AG04449 (cell line): ENCODE measurements at places on chromosomes 2 and 18.

- no peak for DNase-seq
These were observed 9.2 kb upstream of the TMEM247 start for GRCh38 chr2:46470114-46470628.

DNA sequence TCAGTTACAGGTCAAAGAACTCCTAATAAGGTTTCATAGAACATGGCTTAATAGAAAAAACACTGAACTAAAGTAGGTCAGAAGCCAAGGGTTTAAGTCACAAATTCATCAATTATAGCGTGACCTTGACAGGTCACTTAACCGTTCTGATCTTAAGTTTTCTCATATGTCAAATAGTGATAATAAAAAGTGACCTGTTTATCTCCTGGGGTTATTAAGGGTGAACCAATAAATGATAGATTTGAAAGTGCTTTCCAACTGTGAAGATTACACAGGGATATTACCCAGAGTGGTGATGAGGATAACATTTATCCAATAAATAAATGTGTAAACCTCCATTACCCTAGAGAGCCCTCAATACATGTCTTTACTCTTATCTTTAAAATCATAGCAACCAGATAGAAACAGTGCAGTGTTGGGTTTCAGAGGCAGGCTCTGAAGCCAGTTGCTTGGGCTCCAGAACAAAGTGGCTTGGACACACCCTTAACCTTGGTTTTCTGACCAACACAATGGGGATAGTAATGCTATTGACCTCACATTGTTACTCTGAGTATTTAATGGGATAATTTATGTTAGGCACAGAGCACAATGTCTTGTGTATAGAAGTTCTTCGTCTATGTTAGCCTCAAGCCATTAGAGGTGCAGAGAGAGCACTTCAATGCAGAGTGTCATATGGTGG is 48.6 kb downstream of the KLHL14 start:
- DNase-seq: no peak

GRCh38 chr18:49639643-49640391 is 78.0 kb downstream of the LIPG start:
- DNase-seq: no peak

- no peak for DNase-seq
These were observed 34.9 kb downstream of the CFAP210 start for GRCh38 chr2:169659320-169659719.

DNA sequence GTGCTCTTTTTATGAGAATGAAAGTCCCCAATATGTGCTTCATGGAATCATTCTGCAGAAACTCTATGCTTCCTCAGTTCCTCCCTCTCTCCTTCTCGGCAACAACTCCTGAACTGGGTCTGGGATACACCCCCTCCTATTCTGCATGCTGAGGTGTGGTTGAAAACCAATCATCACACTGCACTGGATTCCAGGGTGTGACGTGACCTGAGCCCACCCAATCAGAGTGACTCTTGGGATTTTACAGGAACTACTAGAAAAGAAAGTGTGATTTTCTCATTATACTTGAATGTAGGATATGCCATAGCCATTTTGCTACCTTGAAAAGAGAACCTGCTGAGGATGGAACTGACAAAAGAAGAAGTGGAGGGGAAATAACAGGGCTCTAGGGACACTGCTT is 36.3 kb downstream of the ACVR1 start:
- DNase-seq: no peak

GRCh38 chr18:68519336-68519735 is 195.6 kb downstream of the TMX3 start:
- no peak for DNase-seq

DNA sequence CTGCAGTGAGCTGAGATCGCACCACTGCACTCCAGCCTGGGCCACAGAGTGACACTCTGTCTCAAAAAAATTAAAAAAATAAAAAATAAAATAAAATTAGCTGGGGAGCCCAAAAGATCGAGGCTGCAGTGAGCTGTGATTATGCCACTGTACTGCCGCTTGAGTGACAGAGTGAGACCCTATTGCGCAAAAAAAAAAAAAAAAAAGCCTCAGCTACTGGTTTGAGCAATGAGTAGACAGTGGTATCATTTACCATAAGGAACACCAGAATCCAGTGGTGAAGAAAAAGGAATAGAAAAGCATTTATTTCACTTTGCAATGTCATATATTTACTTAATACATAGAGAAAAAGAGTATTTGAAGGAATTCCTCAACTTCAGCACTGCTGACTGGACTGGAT is 3.0 kb downstream of the SAP130 start:
- no peak for DNase-seq

GRCh38 chr2:22055784-22056620 is 932.2 kb downstream of the TDRD15 start:
- DNase-seq: no peak

DNA sequence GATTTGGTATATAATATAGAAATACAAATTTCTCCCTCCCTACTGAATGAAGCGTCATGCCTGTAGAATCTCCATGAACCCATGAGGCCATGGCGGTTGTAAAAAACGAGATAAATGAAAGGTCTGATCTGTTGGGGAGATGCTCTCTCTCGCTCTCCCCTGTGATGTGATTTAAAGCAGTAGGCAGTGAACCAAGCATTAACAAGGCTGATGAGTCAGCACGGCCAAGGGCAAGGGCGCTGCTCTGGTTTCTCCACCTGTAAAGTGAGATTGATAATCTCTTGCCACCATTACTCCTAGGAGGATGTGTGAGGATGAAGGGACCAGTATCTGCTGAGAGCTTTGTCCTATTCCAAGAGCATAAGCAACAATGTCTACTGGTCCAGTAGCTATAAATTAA is 553.3 kb downstream of the CMPK2 start:
- no peak for DNase-seq

- DNase-seq: no peak
These were observed 48.8 kb upstream of the LCLAT1 start for GRCh38 chr2:30398084-30398873.

DNA sequence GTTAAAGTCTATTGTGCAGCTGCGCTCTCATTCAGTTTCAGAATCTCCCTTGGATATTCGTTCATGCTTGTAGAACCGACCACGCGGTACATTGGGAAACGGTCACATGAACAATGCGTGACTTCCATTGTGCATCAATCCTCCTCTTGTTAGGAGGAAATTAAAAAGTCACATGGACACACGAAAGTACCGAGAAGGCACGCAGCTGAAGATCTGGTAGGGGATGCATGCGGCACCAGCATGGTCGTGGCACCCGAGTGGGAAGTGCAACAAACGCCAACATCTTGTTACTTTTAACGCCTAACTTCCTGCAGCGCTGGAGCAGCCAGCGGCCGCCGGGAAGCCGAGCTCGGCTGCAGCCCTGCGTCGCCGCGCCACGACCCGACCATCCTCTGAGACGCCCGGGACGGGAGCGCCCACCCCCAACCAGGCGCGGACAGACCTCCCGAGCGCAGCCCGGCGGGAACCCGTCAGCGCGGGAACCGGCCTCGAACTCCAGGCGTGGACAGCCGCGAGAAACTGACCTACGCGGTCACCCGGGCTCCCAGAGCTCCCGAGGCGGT is 412 bp downstream of the OSBPL1A start:
- DNase-seq: peak; percentile 12

GRCh38 chr2:152525277-152525838 is 190.4 kb downstream of the FMNL2 start:
- no peak for DNase-seq

DNA sequence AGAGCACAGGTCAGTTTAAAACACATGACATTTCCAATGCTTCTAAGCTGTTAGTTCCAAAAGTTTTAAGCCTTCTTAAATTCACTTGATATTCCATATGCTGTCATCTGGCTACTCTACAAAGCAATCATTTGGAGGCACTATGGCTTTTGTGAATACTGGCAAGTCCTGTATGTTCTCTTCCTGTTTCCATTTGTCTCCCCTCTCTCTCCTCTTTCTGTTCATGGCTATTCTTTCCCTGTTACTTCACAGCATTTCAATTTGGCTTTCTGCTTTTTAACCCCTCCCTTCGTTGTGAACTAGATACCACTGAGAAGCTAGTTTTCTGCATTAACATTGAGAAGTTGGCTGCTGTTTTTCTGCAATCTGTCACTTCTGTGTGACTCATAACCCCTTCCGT is 1337.2 kb upstream of the CELF4 start:
- DNase-seq: no peak

GRCh38 chr2:220442012-220442411 is 814.6 kb downstream of the SLC4A3 start:
- DNase-seq: no peak

GRCh38 chr18:44766450-44766849 is 85.8 kb downstream of the SETBP1 start:
- no peak for DNase-seq

DNA sequence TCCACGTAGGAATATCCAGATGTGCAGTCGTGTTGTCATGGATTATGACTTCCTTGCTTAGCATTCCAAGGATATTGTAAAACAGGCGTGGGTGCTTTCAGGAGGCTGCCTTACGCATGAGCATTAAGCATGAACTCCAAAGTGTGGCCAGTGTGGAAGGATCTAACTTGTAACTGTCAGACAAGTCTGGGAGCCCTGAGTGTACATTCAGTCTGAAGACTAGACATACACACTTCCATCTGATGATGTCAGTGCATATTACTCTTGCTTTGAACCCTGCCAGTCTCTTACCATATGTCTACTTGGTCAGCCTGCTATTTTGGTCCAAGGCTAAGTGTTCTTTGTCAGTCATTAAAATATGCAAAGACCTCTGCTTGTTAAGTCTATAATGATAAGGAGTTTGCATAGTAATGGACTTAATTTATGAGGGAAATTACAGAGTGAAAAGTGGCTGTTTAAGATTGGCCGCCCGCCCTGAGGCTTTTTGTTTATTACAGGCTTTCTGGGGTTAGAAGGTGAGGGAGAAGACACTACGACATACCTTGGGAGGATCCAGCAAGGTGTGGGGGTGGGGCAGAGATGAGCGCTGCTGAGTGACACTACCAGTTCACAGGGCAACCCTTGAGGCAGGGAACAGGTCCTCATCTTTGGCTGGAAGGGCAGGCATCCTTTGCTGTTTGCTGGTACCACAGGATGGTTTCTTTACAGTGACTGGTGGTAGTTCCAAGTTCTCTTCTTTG is 48.3 kb downstream of the CABLES1 start:
- DNase-seq: peak; percentile 84

- DNase-seq: no peak
These were observed 3.6 kb downstream of the ARID5A start for GRCh38 chr2:96540136-96540535.

GRCh38 chr2:238525990-238526389 is 99.3 kb downstream of the ASB1 start:
- no peak for DNase-seq

DNA sequence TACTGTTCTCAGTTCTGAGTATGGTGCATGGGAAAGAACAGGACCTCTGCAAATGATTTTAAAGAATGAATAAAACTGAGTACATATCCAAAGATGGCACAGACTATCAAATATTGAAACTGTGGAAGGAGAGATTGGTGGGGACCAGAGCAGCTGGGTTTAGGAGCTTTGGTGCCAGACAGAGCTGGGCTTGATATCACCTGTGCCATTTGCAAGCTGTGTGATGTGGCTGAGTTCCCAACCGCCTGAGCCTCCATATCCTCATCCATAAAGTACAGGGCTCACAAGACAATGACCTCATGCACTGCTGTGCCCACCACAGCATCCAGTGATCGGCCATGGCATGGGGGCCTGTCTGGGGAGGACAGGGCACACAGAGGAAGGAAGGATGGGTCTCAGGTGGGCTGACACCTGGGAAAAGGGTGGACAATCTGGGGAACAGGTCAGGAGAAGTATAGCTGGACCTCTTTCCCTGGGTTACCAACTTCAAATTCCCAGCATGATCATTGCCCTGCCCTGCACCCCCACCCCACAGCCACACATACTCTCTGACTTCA is 83.9 kb upstream of the RAB6C start:
- DNase-seq: no peak

GRCh38 chr18:73214970-73215369 is 347.2 kb upstream of the NETO1 start:
- no peak for DNase-seq

DNA sequence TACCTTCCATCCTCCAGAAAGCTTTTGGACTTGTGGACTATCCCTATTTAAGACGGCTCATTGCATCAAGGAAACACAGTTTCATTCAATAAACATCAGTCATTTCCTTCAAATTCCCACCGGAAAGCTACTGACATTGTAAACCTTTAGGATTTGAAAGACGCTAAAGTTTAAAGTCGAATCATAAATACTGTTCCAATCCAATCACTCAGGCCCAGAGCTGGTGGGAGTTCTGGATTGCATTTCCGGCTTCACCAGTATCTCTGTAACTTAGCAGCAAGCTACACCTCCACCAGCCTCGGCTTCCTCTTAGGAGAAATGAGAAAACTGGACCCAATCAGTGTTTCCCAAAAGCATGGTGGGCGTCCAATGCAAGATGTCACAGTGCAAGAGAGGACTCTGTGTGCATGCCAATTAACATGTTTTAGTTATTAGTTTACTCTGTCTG is 1.6 kb downstream of the WDFY1 start:
- DNase-seq: no peak

DNA sequence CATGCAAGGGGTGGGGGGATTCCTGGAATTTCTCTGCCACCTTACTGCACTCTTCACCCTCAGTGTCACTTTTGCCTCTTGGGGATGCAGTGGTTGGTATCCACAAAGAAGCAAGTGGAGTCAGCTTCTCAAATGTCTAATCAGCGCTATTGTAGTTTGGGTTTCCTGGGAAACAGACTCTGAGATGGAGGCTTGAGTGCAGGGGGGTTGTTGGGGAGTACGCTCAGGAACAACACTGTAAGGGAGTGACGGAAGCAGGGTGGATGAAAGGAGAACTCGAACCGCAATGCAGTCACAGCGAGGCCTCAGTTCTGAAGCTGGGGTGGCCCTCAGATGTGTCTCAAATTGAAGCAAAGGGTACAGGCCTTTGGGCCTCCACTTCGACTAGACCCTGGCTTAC is 73.6 kb upstream of the EPC2 start:
- DNase-seq: no peak

DNA sequence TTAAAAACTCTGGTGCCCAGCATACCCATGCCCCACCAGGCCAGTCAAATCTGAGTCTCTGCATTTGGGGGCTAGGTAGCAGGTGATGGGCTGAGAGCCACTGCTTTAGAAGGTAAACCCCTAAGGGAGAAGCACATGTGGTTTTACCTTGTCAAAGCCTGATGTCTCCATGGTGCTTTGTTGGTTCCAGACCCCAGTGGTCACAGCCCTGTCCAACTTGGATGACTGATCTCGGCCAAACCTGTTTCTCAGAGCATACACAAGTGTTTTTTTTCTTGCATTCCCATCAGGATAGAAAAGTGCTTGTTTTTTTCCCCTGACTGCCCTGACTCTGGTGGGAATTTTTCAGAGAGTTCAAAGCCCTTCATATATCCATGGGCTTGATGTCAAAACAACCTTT is 13.5 kb downstream of the PLB1 start:
- DNase-seq: no peak

DNA sequence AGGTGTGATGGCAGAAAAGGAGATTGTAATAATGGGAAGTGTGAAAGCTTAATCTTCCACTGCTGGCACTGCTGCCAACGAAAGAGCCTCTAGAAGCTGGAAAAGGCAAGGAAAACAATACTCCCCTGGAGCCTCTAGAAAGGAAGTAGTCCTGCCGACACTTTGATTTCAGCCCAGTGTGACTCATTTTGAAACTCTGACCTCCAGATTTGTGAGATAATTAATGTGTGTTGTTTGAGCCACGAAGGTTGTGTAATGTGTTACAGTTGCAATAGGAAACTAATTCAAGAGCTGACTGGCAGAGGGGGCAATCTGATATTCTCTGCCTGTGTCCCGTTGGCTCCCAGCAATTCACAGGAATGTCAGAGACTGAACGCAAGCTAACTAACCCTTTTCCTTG is 219.2 kb upstream of the UBE2E3 start:
- no peak for DNase-seq

- no peak for DNase-seq
These were observed 7.4 kb downstream of the AGXT start for GRCh38 chr2:240876035-240876474.
